ENCODE measurements at places on chromosomes 2 and 18.

DNA sequence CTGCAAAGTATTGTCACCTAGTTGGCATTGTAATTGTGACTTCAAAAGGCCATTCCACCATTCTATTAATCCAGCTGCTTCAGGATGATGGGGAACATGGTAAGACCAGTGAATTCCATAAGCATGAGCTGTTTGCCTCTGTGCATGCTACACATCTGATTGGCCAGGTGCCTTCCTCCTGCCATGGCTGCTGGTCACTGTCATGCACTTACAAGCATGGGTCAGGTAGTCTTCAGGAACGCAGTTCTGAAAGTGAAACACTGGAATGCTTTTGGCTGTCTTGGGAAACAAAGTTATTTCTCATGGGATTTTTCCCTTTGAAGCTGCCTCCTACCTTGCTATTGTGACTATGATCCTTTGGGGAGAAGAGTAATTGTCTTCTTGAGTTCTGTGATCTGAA is 267.6 kb downstream of the GBX2 start:
- no peak for DNase-seq

DNA sequence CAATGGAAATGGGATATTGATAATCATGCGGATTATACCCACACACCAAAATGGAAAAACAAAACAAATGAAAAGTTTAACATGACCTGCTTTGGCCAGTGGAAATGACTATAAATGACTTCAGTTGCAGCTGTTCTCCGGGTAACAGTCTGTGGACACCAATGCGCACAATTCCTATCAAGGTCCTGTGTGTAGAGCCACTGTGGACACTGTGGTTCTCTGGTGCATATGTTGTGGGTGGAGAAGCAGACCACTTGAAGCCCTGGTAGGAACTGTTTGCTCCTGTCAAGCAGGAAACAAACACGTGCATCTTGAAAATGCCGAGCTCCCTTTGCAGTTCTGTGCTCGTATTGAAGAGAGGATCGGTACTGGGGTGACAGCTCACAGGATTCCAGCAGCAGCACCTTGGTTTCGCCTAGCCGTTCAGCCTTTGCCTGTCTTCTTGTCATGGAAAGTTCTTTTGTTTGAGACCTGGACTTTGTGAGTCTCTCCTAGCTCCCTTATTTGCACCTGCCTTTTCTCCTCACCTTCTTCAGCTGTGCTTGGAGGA is 32.9 kb downstream of the NCK2 start:
- DNase-seq = no peak

DNA sequence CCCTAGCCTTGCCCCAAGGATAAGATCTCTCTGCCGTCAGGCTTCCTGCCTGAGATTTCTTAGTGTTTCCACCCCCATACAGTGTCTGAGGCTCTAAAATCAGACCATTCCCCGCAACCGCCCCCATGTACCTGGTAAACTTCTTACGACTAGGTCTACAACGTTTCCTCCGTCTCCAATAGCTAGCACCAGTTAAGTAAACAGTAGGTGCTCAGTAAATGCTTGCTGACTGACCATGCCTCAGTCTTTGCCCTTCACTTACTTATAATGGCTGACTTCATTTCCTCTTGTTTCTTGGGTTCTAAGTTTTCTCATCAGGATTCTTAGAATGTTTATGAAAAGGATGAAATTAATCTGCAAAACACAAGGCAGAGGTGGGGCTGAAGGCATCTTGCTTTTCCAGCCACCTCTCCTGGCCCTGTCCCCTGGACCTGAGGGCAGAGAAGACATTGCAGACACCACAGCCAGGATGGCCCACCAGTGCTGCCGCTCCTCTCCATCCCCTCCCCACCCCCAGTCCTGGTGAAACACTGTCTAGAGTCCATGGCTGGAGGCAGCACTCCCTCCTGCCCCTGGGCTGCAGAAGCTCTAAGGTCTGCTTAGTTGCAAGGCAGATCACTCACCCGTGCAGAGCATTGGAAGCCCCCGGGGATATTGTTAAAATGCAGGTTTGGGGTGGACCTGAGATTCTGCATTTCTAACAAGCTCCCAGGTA is 16.9 kb downstream of the TMEM37 start:
- DNase-seq = no peak

- no peak for DNase-seq
These were observed 163.9 kb upstream of the HNMT start for GRCh38 chr2:137800386-137800785.

DNA sequence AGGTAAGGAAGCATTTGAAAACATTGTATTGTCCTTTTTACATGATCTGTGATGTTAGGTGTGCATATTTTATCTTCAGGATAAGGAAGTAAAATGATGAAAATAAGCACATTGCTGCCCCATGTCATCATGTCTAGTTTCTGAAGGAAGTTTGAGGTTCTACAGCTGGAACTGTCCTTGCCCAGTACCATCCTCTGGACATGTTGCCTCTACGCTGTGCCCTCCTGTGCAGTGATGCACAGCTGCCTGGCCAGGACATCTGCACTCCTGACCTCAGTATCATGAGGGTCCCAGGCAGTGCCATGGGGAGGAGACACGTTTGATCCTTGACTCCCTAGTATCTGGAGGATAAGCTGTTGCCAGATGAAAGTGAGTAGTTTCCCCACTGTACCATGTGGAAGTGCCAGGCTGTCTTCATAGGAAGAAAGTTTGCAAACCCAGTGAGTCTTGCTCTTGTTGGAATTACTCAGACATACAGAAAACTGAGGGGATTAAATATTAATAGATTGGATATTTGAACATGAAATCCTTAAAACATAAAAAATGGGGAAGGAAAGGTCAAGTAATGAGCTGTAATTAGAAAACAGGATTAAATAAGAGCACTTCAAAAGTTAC is 9.5 kb downstream of the ALKAL2 start:
- no peak for DNase-seq
